Fibroblast of mammary gland (primary cell): ENCODE measurements at places on chromosomes 4 and X.

GRCh38 chrX:46263494-46263893 is 281.7 kb downstream of the ZNF674 start:
- no peak for DNase-seq

GRCh38 chrX:45619290-45619689 is 418.6 kb upstream of the DIPK2B start:
- peak; percentile 10 for DNase-seq

- DNase-seq = no peak
Observed at GRCh38 chr4:70927502-70928137, 25.5 kb downstream of the MOB1B start.

GRCh38 chr4:140297221-140297570 is 76.2 kb upstream of the SCOC start:
- DNase-seq = no peak

DNA sequence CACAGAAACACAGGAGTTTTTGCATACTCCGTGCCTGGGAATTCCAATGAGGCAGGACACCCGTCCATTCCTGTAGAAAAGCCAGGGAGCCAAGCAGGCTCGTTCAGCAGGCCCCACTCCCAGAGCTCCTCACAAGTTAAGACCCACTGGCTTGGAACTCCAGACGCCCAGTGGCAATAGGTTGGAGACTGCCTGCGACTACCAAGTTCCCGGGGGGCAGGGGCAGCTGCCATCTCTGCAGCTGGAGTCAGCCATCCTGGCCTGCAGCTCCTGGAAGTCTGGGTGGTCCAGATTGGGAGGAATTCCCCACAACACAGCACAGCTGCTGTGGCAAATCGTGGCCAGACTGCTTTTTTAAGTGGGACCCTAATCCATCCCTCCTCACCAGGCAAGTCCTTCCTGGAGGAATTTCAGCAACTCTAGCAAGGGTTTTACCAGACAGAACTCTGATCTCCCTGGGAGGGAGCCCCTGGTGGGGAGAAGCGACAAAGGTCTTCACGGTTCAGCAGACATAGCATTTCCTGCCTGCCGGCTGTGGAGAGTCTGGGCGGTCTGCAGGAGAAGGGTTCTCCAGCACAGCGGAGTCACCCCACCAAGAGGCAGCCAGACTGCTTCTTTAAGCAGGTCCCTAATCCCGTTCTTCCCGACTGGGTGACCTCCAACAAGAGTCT is 231.9 kb downstream of the STPG2 start:
- no peak for DNase-seq

- no peak for DNase-seq
Observed at GRCh38 chr4:128376958-128377357, 89.3 kb upstream of the PGRMC2 start.

DNA sequence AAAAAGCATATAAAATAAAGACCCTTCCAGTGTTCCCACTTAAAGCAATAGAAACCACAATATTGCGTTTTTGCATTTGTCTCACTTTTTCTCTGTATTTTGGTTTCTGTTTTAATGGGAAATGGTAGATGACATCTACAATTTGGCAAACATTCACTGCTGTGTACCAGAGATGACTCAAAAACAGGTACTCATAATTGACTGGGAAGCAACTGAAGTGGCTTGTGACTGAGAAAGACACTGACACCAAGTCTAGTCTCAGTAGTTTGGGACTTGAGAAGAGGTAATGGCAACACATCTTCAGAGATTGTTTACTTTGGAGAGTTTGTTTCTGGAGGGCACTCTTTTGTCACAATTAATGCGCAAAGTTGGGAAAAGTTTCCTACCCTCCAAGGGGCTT is 42.0 kb downstream of the AREG start:
- DNase-seq = no peak

- no peak for DNase-seq
Observed at GRCh38 chr4:95676190-95676589, 127.4 kb upstream of the UNC5C start.

DNA sequence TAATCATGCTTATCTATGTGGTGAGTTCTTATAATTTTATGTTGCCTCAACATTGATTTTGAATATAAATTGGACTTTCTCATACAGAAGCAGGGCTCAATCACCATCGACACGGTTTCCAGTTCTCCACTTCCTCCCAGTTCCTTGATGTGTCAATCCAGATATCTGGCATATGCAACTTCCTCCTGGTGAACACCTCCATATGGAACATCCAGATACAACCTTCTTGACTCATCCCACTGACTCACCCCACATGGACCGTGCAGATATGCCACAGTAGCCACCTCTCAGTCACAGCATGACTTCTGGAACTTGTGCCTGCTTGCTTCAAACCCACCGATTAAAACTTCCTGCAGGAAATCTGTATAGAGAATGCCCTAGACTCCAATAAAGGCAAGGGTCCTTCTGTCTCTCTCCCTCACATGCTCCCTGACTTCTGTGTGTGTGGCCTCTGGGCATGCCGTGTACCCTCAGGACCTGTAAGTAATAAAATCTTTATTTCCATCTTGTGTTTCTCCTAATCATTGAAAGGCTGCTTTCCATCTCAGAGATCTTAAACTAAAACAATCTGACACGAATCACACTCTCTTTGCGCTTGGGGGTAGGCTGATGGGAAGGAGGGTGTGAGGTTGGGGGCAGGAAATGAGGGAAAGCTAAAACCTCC is 67.0 kb downstream of the HTRA3 start:
- peak; percentile 56 for DNase-seq

GRCh38 chr4:153466949-153467896 is 1.1 kb downstream of the TMEM131L start:
- DNase-seq = no peak

DNA sequence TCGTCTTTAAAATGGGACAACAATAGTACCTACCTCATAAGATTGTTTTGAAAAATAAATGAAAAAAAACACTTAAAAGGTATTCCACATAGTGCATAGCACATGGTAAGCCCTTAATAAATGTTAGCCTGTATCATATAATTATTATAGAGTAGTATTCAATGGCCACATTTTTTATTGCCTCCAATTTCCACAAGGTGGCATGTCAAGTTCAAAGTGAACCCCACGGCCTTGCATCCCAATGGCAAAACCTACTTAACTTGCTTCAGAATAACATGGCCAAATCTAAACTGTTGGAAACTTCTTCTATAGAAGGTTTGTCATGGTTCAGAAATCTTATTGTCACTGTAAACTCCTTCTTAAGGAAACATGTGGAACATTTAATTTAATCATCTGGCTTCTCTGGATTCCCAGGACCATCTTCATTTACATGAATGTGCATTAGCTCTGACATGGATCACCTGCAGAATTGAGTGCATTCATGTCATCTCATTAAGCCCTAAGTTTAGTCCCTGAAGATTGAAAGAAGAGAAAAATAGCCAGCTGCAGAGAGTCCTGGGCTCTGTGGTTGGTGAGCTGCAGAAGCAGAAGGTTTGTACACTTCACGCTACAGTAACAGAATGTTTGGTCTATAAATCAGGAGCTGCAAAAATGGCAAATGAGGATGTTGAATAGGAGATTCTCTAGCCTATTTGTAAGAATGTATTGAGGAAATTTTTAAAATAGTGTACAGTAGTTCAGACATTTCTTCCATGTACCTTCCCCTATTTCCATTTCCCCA is 61.0 kb downstream of the ANXA3 start:
- peak; percentile 69 for DNase-seq

- DNase-seq = no peak
Observed at GRCh38 chr4:109649872-109650271, 53.4 kb downstream of the CASP6 start.

DNA sequence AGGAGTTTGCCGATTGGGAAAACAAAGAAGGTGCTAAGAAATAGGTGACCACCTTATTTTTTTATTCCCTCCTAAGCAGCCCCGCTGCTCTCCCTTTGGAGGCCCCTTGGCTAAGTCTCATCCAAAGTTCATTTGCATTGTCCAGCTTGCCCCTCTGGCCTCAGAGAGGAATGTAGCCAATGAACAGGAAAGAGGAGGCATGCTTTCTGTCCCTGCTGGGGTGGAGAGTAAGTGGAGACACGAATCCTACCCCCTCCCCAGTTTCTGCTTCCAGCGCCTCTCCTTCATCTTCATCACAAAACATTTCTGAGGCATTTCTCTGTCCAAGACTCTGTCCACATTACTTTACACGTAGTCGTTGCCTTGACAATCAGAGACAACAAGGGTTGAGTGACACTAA is 38.7 kb downstream of the NLGN3 start:
- DNase-seq = no peak

DNA sequence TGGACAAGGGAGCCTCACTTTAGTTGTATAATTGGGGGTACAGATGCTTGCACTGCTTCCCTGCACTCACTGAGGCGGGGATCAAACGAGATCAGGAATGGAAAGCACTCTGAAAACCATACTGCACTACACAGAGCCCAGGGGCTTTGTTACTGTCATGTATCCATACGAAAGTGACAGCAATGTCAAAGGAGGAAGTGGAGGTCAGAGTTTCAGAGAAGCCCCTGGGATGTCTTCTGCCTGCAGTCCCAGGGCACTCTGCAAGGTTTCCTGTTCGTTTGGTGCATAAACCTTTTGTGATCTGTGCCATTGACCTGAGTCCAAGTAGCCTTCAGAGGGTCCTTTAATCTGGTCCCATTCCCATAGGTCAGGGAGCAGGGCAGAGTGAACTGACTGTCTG is 31.2 kb downstream of the RNF175 start:
- DNase-seq = no peak

- DNase-seq = no peak
Observed at GRCh38 chrX:623599-624315, 6.8 kb upstream of the SHOX start.

DNA sequence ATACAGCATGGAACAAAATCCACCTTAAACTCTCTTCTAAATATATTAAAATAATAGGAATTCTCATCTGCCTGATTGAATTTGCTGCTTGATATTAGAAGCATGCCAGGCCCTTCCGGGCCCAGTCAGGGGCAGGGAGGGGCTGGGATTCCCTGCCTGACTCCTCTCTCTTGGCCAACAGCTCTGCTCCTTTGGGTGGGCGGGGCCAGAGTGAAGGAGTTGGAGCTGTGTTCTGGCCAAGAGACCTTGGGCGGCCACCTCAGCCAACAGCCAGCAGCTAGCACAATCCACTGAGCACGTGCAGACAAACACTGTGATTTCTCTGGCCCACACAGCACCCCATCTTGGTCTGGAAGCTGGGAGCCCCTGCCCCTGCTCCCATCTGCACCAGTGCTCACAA is 140.3 kb downstream of the PJA1 start:
- DNase-seq = peak; percentile 61

- no peak for DNase-seq
Observed at GRCh38 chr4:8652181-8653078, 59.9 kb downstream of the CPZ start.

GRCh38 chr4:97404876-97405523 is 738.3 kb downstream of the STPG2 start:
- DNase-seq = no peak

DNA sequence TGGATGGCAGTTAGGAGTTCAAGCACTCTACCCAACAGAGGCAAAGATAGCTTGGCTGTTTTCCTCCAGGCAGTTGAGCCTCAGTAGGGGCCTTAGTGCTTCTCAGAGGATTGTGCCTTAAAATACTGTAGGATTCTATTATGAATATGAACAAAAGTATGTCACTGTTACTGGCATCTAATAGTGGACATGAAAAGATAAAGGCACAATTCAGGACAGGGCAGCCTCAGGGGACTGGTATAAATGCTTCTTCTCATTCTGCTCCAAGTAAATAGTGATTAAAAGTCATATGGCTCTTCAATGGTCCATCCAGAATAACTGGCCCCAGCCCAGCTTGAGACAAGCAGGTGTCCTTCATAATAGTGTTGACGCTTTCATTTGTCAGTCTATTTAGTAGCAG is 17.7 kb downstream of the COL4A6 start:
- DNase-seq = no peak

- DNase-seq = no peak
Observed at GRCh38 chrX:148593987-148594386, 93.6 kb downstream of the AFF2 start.

DNA sequence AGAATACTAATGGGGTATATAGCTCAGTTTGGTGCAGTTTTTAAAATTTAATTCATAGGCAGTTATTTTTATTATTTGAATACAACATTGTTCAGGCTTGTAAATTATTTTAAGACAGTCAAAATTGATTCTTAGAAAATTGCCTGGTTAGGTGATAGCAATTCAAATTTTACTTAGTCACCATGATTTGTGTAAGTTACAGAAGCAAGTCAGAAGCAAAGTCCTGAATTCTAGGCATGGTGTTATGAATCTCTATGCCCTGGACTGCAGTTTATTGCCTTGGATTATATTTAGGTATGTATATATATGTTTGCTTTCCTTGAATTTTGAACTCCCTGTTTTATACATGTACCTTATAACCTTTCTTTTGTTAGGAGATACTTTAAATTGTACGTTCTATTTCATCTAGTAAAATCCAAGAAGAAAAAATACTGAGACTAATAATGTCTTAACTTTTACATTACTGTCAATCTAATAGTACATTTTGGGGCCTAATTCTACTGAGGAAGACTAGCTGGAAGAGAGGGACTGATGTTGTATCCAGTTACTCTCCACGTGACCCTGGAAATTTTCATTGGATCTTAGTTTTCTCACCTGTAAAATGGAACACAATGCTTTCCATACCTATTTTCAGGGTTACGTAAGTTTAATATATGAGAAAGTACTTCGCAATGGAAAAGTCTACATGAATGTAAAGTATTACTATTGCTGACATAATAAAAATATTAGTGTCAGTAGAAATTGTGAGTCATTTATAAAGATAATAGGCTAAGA is 25.1 kb downstream of the RAPGEF2 start:
- no peak for DNase-seq

DNA sequence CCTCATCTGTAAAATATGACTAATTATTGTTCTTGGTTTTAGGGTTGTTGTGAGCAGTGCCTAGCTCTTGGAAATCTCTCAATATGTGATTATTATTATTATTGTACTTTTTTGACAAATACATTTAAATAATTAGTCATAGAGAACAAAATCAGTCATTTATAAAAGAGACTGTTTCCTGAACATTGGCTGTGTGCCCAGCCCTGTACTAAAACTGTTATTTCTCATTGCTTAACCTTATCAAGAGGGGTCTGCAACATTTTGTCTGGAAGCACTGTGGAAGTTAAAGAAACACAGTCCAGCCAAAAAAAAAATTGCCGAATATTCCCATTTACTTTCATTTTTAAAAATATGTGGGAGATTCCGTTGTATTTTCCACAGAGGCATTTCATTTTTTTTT is 989.2 kb upstream of the SLIT2 start:
- DNase-seq = peak; percentile 38

DNA sequence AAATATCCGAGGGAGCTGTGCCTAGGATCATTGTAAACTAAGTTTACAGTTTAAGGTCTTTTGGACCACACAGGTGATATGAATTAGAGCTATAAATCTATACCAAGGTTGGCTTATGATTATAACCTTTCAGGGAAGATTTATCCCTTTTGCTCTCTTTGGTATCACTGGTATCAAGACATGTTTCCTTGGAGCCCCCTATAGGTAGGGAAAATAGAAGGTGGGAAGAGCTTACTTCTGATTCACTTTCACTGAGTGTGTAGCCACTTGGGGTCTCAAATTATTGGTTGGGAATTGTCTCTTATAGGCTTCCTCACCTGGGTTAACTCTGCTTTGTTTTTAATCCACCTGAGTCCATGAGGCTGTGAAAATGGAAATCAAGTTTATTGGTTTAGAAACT is 262.1 kb upstream of the NR3C2 start:
- no peak for DNase-seq

GRCh38 chr4:140789759-140790158 is 33.6 kb upstream of the TBC1D9 start:
- peak; percentile 44 for DNase-seq
